ENCODE measurements at places on chromosomes 1 and 21.
A peak's percentile ranks its signal among the peaks of the same experiment; 100 is the strongest.

GRCh38 chr1:200670242-200671118 lies 773 bp upstream of the DDX59 start:
- peak; percentile 62 for DNase-seq
- peak overlapping the region; percentile 72 for H3K4me3 ChIP-seq
- H3K27ac ChIP-seq = peak overlapping the region; percentile 90
- peaks cover 32% of the 10 kb centered on the region for H3K4me1 ChIP-seq

- H3K36me3 ChIP-seq = no peaks in the 10 kb centered on the region
- no peaks in the 10 kb centered on the region for H3K27me3 ChIP-seq
- no peak for DNase-seq
- no peaks in the 10 kb centered on the region for H3K4me1 ChIP-seq
- no peak overlapping the region for H3K4me3 ChIP-seq
- H3K27ac ChIP-seq = no peak overlapping the region
Observed at GRCh38 chr1:180610556-180611015, 21.2 kb upstream of the XPR1 start.

DNA sequence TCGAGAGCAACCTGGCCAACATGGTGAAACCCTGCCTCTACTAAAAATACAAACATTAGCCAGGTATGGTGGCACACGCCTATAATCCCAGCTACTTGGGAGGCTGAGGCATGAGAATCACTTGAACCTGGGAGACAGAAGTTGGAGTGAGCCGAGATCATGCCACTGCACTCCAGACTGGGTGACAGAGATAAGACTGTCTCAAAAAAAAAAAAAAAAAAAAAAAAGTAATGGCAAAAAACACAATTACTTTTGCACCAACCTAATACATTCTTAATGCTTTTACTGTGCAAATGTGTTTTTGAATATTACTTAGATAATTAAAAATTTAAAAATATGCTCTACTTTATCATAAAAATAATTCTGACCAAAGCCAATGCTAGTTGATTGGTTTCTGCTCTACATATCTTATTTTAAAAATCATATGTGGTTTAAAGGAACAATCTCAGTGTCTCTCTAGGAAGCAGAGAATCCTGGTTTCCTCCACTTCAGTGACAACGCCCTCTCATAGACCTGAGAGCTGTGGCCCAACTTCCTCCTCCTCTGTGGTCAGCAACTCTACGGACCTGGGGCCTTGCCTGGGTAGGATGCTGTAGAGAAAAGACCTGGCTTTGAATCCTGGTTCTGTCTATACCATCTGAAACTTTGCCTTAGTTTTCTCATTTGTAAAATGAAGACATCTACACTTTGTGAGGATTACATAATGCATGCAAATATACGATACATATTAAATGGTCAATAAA lies 64.7 kb downstream of the TGFBR3 start:
- no peak overlapping the region for H3K27ac ChIP-seq
- no peaks in the 10 kb centered on the region for H3K36me3 ChIP-seq
- no peaks in the 10 kb centered on the region for H3K27me3 ChIP-seq
- H3K4me1 ChIP-seq = no peaks in the 10 kb centered on the region
- H3K4me3 ChIP-seq = no peak overlapping the region

DNA sequence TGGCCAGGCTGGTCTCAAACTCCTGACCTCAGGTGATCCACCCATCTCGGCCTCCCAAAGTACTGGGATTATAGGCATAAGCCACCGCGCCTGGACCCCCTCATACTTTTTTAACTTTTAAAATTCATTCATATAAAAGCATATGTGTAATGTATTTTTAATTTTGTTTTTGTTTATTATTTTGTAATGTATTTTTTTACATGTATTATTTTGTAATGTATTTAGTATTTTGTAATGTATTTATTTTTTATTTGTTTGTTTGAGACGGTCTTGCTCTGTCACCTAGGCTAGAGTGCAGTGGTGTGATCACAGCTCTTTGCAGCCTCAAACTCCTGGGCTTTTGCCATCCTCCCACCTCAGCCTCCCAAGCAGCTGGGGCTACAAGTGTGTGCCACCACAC lies 12.0 kb upstream of the BRWD1 start:
- H3K4me1 ChIP-seq = no peaks in the 10 kb centered on the region
- H3K4me3 ChIP-seq = no peak overlapping the region
- H3K27ac ChIP-seq = no peak overlapping the region
- DNase-seq = no peak
- no peaks in the 10 kb centered on the region for H3K36me3 ChIP-seq

DNA sequence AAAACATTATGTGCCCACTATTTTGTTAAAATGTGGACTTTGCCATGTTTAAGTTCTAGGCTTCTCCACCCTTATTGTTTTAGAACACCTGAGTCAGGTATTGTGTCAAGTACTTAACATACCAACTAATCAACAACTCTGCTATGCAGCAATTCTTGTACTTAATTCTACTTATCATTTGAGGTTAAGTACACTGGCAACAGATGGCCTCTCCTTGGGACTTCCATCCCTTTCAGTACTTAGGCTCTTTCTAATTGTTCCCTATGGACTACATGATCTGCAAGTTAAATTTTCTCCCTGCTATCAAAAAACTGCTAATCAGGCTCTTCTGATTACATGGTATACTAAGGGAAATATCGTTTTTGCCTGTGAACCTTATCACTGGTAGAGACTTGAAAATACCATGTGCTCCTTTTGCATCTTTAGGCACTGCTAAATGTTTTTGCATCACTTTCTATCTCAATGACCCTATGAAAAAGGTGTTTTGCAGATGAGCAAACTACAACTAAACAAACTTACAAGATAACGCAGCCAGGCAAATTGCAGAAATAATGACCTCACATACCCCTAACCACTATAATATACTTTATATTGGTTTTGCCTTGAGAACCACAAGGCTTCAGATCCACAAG lies 18.9 kb downstream of the SFPQ start:
- H3K4me1 ChIP-seq = no peaks in the 10 kb centered on the region
- H3K4me3 ChIP-seq = no peak overlapping the region
- peaks cover 35% of the 10 kb centered on the region for H3K36me3 ChIP-seq
- no peak for DNase-seq

GRCh38 chr1:186708694-186709097 lies 28.5 kb upstream of the PTGS2 start:
- no peak overlapping the region for H3K4me3 ChIP-seq
- no peak for DNase-seq

- H3K27me3 ChIP-seq = peaks cover 5% of the 10 kb centered on the region
- no peaks in the 10 kb centered on the region for H3K36me3 ChIP-seq
- no peaks in the 10 kb centered on the region for H3K4me1 ChIP-seq
- no peak overlapping the region for H3K4me3 ChIP-seq
- H3K27ac ChIP-seq = no peak overlapping the region
- peak; percentile 20 for DNase-seq
Observed at GRCh38 chr1:22662318-22662717, 9.3 kb downstream of the C1QB start.

DNA sequence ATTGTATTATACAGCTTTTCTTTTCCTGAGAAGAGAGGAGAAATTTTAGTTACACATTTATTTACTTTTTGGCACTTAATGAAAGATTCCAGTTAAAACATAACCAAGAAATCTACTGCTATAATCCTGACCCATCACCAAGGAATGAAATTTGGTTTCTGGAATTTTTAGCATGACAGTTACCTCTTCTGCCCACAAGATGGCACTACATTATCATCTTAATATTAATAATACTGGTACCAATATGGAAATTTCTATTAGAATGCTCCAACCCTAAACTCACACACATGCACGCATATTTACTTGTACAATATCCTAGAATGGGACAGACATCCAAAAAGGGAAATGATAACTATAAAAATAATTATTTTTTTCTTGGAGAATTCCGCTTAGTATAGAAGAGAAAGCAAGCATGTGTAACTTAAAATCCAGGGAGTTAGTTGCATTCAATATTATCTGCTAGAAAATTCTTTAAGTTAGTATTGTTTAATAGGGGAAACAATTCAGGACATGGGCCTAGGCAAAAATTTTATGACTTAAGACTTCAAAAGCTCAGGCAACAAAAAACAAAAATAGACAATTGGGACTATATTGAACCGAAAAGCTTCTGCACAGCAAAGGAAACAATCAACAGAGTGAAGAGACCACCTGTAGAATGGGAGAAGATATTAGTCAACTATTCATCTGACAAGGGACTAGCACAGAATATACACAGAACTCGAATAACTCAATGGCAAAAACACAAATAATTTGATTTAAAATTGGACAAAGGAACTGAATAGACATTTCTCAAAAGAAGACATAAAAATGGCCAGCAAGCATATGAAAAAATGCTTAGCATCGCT lies 37.4 kb downstream of the MAP3K21 start:
- peaks cover 13% of the 10 kb centered on the region for H3K27me3 ChIP-seq
- no peak overlapping the region for H3K27ac ChIP-seq
- H3K4me1 ChIP-seq = no peaks in the 10 kb centered on the region
- H3K36me3 ChIP-seq = no peaks in the 10 kb centered on the region

- H3K4me1 ChIP-seq = no peaks in the 10 kb centered on the region
- no peak overlapping the region for H3K4me3 ChIP-seq
- no peak for DNase-seq
- H3K36me3 ChIP-seq = no peaks in the 10 kb centered on the region
Observed at GRCh38 chr1:87730274-87731216, 401.9 kb downstream of the LMO4 start.

All from DND-41 (cell line).